Fibroblast of gingiva (primary cell): ENCODE measurements at places on chromosomes 5 and 9.
A peak's percentile ranks its signal among the peaks of the same experiment; 100 is the strongest.

GRCh38 chr9:136687721-136688223, 515 bp upstream of the AGPAT2 start:
- no peak for DNase-seq

DNA sequence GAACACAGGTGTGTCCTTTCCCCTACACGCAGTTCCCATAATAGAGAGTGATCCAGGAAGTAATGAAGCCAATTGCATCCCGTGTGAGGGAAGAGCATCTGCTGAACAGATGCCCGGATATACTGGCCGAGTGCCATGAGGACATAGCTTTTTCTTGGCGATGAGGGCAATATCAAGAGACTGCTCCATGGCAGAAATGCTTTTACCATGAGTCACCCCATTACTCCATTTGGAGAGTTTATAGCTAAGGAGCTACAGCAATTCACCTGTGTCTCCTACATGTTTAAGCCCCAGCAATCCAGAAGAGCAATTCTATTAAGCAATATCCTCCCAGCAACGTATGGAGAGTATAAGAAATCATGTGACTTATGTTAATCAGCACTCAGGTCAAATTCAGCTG, 222.0 kb upstream of the KLF4 start:
- DNase-seq, result peak; percentile 94

DNA sequence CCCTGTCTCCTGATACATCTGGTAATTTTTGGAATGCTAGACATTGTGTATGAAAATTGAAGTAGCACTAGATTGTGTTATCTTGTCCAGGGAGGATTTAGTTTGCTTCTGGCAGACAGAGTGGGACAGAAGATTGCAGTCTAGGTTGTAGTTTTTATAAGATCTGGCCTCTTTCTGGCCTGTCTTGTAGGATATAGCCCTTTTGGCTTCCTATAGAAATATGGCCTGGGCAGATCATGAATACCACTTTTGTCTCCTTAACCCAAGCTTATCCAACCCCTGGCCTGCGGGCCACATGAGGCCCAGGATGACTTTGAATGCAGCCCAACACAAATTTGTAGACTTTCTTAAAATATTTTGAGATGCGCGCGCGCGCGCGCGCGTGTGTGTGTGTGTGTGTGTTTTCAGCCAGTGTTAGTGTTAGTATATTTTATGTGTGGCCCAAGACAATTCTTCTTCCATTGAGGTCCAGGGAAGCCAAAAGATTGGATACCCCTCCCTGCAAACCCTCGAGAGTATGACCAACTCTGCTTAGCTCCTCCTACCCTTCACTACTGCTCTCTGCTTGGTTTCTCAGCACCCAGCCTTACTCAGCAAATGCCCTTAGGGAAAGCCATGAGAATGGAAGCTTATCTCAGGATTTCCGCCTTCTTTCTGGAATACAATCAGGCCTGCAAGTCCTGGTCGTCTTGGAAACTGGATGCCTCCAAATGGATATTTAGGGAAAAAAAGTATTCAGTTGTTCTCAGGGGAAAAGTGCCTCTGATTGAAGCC, 26.5 kb downstream of the ANKRD33B start:
- no peak for DNase-seq

DNA sequence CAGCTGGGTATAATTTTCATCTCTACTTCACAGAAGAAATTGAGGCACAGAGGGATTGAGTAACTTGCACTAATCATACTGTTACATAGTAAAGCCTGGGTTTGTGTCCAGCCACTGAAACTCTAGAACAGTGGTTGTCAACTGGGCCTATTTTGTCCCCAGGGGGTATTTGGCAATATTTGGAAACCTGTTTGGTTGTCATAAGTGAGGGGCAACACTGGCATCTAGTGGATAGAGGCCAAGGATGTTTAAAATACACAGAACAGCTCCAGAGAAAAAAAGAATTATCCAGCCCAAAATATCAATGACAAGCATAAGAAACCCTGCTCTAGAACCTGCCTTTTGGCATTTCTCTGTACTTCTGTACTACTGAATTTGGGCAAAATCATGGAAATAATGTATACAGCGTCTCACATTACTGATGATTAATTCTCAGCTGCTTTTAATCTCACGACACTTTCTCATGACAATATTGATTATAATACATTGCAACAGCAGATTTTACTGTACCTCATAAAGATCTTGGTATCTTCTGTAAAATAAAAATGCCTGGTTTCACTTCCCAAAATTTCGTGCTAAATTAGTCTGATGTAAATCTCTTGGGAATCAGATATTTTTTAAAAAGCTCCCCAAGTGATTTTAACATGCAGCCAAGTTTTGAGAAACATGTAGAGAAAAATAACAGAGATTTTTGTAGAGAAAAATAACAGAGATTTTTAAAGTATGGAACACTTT, 112.7 kb downstream of the RORB start:
- peak; percentile 90 for DNase-seq
